Heart right ventricle (tissue), 16 donors: ENCODE measurements at places on chromosomes 2 and 18.

DNA sequence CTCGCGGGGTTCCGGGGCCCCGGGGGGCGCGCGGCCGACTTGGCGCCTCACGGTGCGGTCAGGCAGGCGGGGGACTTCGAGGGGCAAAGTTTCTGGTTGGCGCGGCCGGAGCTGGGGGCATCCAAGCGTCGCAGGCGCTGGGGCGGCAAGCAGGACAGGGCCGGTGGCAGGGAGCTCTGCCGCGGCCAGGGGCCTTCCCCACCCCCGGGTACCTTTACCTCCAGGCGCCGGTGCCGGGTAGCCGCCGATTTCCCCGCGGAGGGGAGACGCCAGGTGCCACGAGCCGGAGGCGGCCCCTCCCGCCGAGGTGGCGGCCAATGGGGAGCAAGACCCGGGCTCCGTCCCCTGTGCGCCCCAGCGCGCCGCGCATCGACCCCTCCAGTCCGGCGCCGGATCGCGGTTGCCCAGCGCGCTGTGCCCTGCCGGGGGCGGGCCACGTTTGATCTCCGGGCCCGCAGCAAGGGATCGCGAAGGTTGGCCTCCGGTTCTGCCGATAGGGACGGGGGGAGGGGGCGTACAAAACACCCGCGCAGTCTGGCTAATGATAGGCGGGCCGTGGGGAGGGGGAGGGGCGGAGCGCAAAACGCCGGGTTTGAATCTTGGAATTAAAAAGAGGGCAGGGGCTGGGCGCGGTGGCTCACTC is at the start of gene ST8SIA5:
ST8SIA5 (minus strand) TSS at position 495 of the 643 bp plus-strand sequence. CDS start 545 bp downstream, outside the sequence.
- peak; percentile 31 for DNase-seq

DNA sequence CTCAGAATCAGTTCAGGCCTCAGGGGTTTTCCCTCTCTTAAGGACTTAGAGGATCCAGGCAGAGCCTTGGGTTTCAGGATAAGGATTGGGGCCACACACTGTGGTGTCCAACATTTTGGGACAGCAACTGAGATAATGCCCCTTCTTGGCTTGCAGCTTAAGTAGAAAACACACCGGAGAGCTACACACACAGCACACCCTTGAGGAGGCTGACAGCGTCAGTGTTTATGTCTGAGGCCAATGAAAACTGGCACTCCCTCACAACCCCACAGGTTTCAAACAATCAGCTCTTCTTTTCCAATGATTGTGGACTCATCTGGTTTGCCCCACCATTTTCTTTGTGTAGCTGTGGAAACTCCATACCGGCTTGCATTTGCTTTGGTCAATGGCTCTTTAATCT is 257.7 kb downstream of the CDCA7 start:
- DNase-seq = no peak

GRCh38 chr18:78587626-78588600 is 391.7 kb upstream of the SALL3 start:
- DNase-seq = no peak

- DNase-seq = no peak
These were observed 94.6 kb upstream of the PELI1 start for GRCh38 chr2:64238799-64239198.

- no peak for DNase-seq
These were observed 128.0 kb downstream of the NFATC1 start for GRCh38 chr18:79523736-79524180.

- DNase-seq = no peak
These were observed 31.3 kb upstream of the DNAH7 start for GRCh38 chr2:196099916-196100315.

DNA sequence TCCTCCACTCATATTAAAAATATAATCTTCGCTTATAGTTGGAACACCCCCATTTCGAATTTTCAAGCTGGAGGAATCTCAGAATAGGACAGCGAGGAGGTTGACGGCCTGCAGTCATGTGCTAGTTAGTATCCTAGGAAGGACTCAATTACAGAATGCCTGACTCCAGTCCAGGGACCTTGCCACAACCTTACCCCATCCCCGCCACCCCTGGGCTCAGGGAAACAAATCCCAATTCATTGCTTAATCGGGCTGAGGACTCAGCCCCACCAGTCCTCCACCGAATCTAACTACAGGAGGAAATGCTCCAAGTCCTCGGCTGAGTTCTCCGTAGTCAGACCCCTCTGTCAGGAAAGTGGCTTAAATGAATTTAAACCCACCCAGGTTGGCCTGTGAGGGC is 31.7 kb upstream of the ZBTB7C start:
- no peak for DNase-seq

DNA sequence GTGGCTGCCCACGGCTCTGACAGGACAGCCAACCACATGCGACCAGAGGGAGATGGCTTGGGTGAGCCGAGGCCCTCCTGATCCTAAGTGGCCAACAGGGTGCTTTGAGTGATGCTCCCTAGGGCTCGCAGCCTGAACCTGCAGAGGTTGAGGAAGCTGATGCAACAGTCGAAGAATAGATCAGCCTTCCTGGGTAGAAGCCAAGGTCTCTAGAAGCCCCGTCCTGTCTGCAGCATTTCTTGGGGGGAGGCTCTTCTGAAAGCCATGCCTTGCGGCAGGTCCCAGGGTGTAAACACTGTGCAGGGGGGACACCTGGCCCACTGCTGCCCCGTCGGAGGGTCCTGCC is 136.4 kb downstream of the HDAC4 start:
- no peak for DNase-seq

- DNase-seq = no peak
These were observed 138.5 kb upstream of the DLX2 start for GRCh38 chr2:172241222-172241621.

- no peak for DNase-seq
These were observed 244.0 kb downstream of the PAX3 start for GRCh38 chr2:222054813-222055212.

DNA sequence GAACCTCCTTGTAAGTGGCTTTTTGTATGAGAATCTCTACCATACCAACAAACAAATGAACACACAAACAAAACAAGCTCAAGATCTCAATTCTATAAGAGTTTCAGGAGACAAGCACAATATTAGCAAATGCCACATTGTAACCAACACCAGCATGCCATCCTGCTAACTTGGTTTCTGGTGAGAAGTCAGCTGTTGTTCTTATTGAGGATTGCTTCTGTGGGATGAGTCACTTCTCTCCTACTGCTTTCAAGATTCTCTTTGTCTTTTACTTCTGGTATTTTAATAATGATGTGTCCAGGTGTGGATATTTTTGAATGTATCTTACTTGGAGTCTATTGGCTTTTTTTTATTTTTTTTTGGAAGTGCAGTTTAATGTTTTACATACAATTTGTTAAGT is 131.7 kb downstream of the BCL2L11 start:
- DNase-seq = no peak

DNA sequence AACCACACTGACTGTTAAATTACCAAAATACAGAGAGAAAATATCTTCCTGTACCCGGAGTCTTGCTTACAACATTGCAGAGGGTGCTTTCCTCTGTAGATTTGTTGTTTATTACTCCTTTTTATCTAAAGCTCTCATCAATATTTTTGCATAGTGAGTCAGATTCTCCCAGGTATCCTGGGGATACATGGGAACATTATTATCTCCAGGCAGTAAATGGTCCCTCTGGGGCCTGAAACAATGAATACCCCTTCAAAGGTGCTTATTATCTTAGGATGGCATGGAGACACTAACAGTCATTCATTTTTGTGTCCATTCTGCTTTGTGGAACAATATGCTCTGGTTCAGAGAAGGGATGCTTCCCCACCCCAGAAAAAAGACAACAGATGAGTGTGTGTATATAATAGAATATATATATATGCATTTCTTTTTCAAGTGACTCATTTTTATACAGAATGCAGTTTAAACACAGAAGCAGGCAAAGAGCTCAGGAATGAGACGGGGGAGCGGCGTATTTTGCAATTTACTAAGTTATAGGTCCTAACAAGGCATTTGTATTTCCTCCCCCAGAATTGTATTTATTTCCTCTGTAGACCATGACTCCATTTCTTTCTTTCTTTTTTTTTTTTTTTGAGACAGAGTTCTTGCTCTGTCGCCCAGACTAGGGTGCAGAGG is 424.8 kb upstream of the ZEB2 start:
- DNase-seq = no peak

- no peak for DNase-seq
These were observed 228.0 kb upstream of the ID2 start for GRCh38 chr2:8453904-8454302.
